Ovary (tissue), 10 donors: ENCODE measurements at places on chromosomes 16 and 17.

GRCh38 chr17:36135465-36135864, 31.8 kb downstream of the CCL4 start:
- DNase-seq, result no peak

DNA sequence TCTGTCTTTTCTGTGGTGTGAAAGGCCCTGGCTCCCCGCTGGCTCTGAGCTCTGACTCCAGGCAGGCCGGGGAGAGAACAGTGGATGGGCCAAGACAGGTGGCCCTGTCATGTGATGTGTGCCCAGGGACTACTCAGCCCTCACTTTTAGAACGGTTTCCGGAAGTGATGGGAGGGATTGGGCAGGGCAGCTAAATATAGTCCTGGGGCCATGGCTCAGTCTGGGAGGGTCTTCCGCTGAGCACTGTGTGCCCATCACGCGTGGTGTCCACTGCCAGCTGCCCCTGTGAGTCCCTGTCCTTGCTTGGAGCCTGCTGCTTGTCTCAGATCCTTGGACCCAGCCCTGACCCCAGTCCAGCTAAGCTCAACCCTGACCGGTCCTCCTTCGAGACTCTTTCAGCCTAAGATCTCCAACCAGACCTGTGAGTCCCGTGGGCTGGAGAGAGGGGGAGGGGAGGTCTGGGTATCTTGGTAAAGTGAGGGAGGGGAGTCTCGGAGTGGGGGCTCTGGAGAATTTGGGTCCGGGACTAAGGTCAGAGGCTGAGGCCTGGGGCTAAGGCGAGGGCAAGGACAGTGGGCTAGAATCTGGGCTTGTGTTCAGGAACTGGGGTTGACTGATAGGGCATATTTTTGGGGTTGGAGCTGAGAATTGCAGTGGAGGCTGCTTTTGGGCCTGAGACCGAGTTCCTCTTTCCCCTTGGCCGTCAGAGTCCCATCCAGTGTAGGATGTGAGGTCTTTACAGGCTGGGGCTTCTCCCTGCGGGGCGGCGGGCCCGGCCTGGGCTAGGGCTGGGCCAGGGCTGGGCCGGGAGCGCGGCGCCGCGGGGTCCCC, at the start of gene TRIM72:
Gene TRIM72, plus strand, starts transcription at position 243 of the 831 bp plus-strand sequence. CDS start 620 bp downstream, outside the sequence.
- DNase-seq, result no peak

GRCh38 chr16:22122239-22122638, 29.9 kb downstream of the VWA3A start:
- DNase-seq, result no peak

DNA sequence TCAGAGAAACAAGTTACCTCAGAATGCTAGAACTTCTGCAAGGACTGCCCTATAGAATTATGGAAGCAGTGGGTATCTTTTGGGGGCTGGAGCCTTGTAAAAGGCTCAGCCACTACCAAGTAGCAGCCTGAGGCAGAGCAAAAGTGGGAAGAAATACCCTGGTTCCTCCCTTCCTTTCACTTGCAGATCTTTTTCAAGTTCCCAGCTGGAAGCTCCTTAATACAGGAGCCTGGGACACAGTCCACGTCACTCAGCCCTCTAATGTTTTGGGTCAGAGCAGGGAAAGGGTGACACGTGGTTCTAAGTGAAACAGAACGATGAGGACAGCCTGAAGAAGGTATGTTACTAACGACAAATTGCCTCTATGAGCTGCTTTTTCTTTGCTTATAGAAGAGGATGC, 93.1 kb downstream of the CNTNAP4 start:
- no peak for DNase-seq

GRCh38 chr16:87491522-87492290, 1.1 kb downstream of the ZCCHC14 start:
- peak; percentile 43 for DNase-seq

GRCh38 chr17:7225711-7226331, 6.1 kb downstream of the ACADVL start:
- DNase-seq, result no peak

GRCh38 chr17:29349409-29349808, 40.8 kb upstream of the TAOK1 start:
- DNase-seq, result no peak

GRCh38 chr17:39270923-39271322, 45.2 kb upstream of the STAC2 start:
- DNase-seq, result no peak

DNA sequence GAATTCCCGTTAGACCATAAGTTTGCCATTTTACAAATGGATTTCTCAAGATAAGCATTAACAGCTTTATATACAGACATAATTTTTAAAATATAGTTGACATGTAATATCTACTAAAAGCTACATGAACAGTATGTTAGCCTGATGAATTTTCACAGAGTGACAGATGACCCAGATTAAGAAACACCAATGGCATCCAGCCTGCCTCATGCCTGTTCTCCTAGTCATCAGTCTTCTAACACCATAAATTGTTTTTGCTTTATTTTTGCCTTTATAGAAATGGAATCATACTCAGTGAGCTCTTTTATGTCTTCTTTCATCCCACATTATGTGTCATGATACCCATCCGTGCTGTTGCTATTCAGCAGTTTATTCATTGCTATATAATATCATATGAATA, 80.0 kb downstream of the ATF7IP2 start:
- DNase-seq, result no peak

DNA sequence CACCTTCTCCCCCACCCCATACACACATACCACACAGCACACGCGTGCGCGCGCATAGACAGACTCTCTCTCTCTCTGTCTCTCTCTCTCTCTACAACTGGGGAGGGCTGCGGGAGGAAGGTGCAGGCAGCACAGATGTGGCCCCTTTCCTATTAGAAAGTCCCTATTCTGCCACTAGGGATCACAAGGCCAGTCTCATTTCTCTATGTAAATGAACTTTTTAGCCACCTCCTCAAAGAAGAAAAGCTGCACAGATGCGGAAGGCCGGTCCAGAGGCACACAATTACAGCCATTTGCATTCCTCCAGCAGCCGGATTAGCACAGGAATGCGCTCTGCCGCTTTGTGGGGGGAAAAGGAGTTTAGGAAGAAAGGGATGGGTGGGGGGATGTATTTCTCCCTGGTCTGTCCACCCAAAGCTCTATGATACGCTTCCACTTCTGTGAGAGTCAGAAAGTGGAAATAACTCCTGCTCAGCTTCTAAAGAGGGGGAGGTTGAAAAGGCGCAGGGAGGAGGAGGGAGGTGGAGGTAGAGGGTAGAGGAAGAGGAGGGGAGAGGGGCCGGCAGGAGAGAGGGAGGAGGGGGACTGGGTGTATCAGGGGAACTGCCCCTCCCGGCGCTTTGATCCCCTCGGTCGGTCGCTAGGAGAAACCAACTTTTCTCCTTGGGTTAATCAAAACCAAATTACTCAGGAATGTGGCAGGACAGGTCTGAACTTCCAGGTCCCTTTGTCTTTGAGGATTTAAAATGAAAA, 11.7 kb downstream of the ZFHX3 start:
- DNase-seq, result no peak

GRCh38 chr17:47225436-47225858, 16.3 kb downstream of the MYL4 start:
- peak; percentile 86 for DNase-seq

- no peak for DNase-seq
Observed at GRCh38 chr16:85765767-85766166, 14.9 kb upstream of the C16orf74 start.

- DNase-seq, result no peak
Observed at GRCh38 chr17:17398188-17398942, 78.4 kb upstream of the MED9 start.

- no peak for DNase-seq
Observed at GRCh38 chr17:63639125-63639524, 16.9 kb downstream of the MAP3K3 start.

DNA sequence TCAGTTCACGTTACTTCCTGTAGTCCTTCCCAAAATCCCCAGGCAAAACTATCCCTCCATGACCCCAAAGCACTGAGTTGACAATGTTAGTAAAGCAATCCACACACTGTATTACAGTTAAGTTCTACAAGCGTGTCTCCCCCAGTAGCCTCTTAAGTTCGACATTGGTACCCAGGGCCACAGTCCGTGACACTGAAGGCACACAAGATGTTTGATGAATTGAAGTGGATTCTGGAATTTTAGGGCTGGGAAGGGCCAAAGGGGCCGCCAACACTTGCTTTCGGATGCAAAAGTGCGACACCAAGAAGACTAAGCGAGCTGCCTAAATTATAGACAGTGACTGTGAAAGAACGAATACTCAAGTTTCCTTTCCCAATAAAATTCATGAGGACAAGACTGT, 1.5 kb downstream of the VPS35 start:
- no peak for DNase-seq

DNA sequence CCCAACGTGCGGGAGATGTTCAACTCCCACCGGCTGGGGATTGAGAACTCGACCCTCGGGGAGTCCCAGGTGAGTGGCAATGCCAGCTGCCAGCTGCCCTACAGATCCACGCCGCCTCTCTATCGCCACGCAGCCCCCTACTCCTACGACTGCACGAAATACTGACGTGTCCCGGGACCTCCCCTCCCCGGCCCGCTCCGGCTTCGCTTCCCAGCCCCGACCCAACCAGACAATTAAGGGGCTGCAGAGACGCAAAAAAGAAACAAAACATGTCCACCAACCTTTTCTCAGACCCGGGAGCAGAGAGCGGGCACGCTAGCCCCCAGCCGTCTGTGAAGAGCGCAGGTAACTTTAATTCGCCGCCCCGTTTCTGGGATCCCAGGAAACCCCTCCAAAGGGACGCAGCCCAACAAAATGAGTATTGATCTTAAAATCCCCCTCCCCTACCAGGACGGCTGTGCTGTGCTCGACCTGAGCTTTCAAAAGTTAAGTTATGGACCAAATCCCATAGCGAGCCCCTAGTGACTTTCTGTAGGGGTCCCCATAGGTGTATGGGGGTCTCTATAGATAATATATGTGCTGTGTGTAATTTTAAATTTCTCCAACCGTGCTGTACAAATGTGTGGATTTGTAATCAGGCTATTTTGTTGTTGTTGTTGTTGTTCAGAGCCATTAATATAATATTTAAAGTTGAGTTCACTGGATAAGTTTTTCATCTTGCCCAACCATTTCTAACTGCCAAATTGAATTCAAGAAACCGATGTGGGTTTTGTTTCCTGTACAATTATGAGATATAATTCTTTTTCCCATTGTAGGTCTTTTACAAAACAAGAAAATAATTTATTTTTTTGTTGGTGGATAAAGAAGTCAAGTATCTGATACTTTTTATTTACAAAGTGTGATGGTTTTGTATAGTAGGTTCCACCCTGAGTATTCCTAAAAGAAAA, 2.3 kb downstream of the FOXC2 start:
- no peak for DNase-seq

DNA sequence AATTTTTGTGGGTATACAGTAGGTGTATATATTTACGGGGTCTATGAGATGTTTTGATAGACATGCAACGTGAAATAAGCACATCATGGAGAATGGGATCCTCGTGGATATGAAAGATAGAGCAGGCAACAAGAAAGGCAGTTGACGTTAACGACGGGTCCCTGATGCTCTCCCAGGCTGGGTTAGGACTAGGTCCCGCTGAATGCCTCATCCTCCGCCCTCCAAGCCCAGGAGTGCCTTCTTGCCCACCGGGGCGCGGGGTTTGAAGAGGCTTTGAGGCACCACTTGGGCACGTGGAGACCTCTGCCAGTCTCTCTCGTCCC, 9.5 kb upstream of the ZFP90 start:
- no peak for DNase-seq

GRCh38 chr17:13030056-13030455, 12.2 kb upstream of the ELAC2 start:
- DNase-seq, result no peak

DNA sequence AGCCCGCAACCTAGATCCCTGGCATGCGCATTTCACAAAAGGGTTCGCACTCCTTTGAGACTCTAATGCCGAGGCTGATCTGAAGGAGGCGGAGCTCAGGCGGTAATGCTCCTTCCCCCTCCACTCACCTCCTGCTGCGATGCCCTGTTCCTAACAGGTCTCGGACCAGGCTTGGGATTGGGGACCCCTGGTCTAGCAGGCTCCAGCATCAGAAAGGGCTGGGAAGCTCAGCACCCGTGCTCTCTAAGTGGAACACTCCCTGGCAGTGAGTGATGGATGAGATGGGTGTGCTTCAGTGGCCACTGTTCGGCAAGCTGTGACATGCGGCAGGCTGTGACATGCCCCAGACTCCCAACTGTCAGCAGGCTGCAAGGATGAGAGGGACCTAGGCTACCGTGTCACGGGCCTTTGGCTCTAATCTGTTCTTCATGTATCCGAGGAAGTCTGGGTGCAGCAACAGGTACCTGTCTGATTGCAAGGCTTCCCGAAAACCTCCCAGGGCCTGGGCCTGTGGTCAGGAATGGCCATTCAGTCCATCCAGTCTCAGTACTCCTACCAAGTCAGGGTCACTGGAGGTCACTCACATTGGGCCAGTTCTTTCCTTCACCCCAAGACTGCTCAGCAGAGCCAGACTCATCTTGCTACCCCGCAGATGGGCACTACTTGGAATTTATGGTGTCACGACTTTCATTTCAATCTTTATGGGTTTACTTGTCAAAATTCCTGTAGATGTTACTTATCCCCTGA, 1.3 kb upstream of the ST6GALNAC2 start:
- DNase-seq, result no peak

- no peak for DNase-seq
Observed at GRCh38 chr17:68640242-68640989, 39.2 kb upstream of the FAM20A start.

DNA sequence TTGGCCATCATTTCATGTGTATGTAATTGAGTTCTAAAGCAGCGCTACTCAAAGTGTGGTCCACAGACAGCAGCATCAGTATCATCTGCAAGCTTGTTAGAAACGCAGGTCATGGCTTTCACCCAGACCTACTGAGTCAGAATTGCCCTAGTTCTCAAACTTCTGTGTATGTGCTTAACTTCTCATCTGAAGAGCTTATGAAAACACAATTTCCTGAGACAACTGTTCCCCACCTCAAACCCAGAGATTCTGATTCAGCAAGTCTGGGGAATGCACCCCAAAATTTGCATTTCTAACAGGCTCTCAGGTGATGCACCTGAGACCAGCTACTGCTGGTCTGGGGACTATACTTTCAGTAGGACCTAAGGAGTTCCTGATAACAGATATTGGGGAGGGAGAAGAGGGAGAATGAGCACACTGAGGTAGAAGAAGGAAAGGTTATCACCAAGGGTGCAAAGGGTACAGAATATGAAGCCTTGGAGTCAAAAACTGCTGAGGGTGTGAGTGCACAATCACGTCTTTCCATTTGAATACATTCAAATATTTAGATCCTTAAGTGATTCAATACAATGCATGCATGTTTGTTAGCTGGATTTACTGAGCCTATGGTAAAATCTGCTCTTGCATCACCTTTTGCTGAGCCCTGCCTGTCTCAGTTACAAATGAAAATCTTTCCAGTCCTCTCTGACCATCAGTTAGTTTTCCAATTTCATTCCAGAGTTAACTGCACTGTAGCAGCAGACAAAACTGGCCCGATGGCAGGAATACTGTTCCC, 29.2 kb upstream of the SKAP1 start:
- no peak for DNase-seq

GRCh38 chr16:84266451-84266850, 26.6 kb upstream of the KCNG4 start:
- no peak for DNase-seq
